ENCODE measurements at places on chromosomes 6 and 20.
A peak's percentile ranks its signal among the peaks of the same experiment; 100 is the strongest.

DNA sequence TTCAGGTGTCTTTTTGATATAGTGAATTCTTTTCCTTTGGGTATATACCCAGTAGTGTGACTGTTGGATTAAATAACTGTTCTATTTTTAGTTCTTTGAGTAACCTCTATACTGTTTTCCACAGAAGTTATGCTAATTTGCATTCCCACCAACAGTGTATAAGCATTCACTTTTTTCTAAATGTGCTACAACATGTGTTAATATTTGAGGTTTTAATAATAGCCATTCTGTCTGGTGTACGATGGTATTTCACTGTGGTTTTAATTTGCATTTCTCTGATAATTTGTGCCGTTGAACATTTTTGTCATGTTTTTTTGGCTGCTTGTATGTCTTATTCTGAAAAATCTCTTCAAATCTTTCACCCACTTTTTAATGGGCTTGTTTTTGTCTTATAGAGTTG lies 563.5 kb downstream of the GRIK2 start:
- no peak for DNase-seq

DNA sequence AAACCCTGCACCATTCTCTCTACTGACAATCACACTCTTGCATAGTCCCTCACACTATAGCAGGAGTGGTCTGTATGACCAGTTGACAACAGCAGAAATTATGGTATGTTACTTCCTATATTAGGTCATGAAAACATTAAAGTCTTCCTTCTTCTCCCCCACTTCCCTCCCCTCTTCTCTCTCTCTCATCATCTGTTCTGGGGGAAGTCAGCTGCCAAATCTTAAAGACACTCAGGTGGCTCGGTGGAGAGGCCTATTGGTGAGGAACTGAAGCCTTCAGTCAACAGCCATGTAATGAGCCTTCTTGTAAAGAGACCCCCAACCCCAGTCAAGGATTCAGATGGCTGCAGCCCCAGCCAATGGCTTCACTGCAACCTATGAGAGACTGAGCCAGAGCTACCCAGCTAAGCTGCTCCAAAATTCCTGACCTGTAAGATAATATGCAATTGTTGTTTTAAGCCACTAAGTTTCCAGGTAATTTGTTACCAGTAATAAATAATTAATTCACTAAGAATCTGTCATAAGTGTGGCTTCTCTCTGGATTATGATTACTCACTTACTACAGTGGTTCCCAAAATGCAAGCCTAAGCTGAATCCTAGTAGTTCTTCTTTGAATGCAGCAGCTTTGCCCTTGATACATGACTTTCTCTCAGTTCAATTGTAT lies 11.2 kb upstream of the TSBP1 start:
- no peak for DNase-seq

DNA sequence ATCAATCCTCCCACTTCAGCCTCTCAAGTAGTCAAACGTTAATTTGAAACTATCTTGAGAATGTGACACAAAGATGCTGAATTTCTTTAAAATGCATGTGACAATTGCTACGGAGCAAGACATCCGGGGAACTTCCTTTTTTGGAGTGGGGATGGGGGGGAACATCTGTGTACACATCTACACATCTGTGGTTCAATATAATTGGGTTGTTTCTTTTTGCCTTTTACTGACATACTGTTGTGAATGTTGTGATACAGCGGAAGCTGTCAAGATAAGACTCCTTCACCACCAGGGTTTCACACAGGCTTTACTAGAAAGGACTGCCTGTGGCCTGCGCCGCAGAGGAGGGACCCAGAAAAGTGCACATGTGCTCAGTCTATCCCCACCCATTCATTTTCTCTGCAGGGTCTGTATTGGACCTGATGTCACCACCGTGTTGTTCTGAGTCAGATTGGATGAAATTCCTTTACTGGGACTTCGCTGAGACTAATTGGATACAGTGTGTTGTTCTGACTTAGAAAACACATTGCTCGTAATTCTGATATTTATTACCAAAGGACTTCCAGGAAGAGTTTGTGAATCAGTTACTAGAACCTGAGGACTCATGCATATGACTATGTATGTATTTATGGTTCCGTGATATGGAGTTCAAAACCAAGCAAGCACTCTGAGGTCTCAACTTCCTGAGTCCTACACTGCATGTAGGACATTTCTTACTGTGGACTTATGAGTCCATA lies 98.7 kb upstream of the SGK1 start:
- no peak for DNase-seq

DNA sequence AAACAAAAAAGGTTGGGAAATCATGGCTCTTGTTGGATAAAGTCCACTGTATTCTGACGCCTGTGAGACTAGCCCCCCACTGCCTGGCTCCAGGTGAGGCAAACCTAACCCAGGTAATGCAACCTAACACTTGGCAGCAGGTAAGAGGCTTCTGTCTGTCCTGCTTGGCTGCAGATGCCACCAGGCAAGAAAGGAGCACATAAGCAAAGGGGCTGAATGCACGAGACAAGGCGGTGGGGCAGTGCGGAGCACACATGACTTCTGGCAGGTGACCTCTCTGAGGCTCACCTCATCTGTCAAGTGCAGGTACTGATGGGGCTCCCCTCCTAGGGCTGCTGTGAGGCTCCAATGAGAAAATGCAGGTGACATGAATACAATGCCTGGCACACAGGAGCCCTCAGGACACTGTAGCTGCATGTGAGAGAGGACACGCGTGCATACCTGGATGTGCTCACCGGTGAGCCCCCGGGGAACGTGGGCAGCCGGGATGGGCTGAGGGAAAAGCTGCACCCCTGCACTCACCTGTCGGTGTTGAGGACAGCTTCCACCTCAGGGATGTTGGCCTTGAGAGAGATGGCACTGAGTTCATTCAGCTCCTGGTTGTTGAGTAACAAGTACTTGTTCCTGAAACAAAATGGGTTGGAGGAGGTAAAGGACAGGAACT lies 54.1 kb downstream of the MYH7B start:
- DNase-seq, result no peak

DNA sequence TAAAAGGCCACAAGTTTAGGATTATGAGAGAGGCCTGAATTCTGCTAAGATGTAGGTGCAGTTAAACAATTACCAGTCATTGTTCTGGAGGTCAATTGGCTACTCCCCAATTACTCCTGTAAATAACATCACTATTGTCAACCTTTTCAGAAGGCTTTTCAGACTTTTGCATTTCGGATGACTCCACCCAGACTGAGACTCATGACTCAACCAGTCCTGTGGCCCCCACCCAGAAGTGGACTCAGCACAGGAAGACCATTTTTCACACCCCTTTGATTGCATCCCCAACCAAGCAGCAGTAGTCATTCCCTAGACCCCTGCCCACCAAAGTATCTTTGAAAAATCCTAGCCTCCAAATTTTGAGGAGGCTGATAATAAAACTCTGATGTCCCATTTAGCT lies 139.3 kb upstream of the SLC22A16 start:
- no peak for DNase-seq

DNA sequence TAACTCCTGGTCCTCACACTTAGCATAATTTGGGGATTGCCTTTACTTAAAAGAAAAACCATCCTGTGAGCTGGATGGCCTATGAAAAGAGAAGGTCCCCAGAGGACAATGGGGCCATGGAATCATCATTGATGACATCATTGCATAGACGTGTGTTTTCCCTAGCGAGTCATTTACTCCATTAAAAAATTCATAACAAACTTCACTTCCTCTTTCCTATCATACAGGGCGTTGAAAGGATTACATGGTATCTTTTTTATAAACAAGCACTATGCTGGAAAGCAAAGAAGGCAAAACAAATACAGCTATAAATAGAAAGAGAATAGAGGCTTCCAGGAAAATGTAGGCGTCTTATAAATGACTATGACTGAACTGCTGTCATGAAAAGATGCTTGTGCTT lies 11.3 kb upstream of the COL12A1 start:
- no peak for DNase-seq

DNA sequence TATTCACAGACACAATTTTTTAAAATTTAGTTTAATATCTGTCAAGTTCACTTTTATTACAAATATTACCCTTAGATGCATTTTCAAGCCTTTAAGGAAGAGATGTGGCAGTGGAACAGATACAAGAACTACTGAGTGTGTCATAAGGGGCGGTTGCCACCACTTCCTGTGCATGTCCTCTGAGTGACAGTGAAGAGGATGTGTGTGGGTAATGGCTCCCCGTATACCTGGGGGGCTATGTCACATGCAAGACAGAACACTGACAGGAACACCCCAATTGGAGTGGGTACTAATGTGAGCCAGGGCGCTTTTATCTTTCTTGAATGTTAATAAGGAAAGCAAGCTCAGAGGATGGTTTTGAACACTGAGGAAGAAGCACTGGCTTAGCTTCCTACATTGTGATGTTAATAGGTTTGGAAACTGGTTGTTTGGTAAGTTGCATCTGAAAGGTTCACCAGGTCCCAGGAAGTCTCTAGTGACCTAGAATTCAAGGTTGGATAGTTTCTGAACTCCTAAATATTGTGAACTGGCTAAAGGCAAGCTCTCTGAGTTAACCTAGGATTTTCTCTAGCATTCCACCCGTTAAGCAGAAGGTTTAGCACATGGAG lies 83.4 kb upstream of the ASF1A start:
- peak; percentile 90 for DNase-seq

DNA sequence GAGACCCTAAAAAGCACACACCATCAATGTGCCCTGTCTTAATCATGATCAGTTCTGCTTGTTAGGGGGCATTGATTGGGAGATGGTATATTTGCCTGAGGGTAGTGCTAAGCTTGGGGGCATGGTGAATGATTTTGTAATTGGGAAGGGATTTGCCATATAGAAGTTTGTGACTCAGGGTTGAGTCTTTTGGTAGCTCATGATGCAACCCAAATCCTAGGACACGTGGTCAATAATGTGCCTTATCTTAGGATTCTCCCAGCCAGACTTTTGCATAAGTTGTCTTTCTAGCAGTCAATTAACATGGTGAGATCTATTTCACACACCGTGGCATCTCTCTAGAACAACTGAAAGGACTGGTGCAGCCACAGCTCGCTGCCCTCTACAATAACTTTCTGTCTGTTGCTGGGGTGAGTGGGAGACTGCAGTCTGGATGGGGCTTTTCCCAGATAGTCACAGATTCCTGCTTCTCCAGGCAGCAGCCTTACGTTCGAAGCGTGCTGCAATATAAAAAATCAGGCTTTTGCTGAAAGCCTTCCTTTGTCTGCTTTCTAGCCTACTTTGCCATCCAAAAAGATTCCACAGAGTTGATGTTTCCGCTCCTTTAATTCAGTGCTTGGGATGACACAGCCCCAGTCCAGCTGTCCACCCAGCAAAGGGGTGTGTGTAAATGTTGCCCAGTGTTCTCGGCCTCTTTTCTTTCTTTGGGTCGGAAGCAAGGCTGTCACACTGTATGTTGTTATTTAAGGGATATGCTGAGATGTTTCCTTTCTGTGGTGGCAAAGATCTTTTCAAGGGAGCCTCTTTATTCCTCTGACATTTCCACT lies 58.9 kb downstream of the ID4 start:
- no peak for DNase-seq

- DNase-seq, result no peak
Observed at GRCh38 chr20:9422321-9423057, 91.9 kb upstream of the LAMP5 start.

- no peak for DNase-seq
Observed at GRCh38 chr6:164792666-164793065, 516.7 kb downstream of the C6orf118 start.

DNA sequence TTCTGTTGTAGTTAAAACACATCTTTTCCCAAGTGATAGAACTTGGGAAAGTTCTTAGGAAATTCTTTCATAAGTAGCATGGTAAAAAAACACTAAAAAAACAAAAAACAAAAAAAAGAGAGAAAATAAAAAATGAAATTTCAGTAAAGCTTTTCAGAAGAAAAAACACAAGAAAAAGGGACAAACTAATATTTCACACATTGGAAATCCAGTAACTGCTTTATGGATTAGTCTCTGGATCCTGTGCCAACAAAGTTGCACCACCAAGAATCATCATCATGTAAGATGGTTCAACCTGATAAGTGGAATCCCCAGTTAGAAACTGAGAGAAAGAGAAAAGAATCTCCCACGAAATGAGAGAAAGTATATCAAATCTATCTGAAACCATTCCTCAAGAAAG lies 144.2 kb downstream of the GMDS start:
- no peak for DNase-seq

GRCh38 chr20:21161926-21162325 lies 36.0 kb downstream of the KIZ start:
- no peak for DNase-seq

DNA sequence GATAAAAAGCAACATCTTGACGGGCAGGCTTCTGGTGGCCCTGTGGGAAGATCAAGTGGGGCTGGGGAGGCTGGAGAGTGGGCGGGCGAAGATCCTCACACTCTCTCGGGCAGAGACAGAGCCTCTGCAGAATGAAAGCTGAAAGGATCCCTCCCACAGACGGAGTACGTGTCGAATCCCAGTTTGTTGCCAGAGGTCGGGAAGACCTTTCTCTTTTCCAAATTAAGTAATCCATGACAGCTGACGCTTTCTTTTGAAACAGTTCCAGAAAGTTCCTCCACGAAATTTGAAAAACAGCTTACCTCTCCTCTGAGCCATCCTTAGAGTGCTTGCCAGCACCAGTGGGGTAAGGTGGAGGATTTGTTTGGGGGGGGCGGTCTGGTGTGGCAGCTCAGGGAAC lies 155.6 kb upstream of the SMLR1 start:
- DNase-seq, result no peak

DNA sequence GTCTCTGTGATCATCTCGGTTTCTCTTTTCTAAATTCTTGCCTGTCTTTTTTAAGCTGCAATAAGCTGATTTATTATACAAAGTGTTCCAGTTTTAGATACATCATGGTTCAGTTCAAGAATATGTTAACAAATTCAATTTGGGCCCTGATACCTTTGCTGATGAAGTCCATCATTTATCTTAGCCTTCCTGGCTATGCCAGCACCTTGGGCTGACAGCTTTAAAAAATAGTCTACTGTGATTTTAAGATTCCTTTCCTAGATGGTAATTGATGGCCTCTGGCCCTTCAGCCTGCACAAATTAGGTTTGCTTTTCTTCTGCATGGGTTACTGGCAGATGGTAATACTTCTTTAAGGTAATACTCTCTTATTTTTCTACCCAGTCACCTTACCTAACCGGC lies 7.1 kb upstream of the TMEM217 start:
- DNase-seq, result no peak

GRCh38 chr6:133242637-133243585 lies 1.8 kb downstream of the EYA4 start:
- DNase-seq, result no peak
